ENCODE measurements at places on chromosomes 7 and 10.

- DNase-seq, result no peak
These were observed 280.7 kb upstream of the MAGI2 start for GRCh38 chr7:79734181-79734580.

- no peak for DNase-seq
These were observed 291.6 kb upstream of the CELF2 start for GRCh38 chr10:10726101-10726500.

DNA sequence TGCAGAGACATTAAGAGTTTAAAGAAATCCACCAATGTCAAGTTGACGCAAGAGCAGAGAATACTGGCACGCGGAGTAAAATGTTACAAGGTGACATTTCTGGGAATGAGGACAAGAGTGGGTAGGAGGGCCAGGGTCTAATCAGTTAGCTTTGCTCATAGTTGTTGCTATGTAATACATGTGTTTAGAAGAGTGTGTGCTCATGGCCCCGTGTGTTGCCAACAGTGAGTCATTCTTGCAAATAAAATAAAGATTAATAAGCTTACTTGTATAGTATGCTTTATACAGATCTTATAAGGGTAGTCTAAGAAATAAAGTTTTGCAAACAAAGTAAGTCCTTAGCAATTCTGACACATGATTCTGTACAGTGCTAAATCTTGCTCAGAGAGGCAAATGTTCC, 64.5 kb downstream of the DNMBP start:
- no peak for DNase-seq

DNA sequence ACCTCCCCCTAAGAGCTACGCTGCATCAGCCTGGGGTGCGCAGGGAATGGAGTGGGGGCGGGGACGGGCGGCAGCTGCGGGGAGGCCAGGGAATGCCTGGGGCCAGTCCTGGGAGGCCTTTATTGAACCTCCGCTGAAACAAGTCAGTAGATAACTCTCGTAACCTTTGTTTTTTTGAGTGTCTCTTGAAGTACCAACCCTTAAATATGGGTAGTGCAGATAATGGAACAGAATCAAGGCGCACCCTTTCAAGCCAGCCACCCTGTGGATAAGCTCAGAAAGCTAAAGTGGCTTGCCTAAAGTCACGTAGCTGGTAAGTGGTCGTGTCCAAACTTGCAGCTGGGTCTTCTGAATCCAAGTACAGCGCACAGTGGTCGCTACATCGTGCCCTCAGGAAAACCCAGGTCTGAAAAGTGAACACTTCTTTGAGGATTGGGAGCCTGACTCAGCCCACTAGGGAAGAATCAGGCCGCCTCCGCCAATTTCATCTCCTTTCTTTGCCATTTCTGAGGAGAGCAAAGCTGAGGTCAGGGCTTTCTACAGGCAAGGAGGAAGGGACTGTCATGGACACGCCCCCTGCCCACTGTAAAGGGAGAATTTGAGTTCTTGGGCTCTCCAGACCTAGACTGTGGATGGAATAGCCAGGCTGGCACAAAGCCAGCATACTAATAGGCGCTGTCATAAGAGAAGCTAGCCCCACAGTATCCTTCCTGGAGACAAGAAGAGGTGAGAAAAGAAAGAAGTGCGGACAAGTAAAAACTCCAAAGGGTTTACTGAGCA, 3.2 kb upstream of the EGR2 start:
- DNase-seq, result no peak

GRCh38 chr10:78460204-78460603, 426.5 kb downstream of the RPS24 start:
- no peak for DNase-seq
